ENCODE measurements at places on chromosomes 5 and 9. TPM values are rescaled to one million over a fixed set of nuclear protein-coding genes. Genes with fewer than 3 reads are reported as not detected.
A peak's percentile ranks its signal among the peaks of the same experiment; 100 is the strongest.

Gene KLF9
- 25.8 TPM for polyA plus RNA-seq

DNA sequence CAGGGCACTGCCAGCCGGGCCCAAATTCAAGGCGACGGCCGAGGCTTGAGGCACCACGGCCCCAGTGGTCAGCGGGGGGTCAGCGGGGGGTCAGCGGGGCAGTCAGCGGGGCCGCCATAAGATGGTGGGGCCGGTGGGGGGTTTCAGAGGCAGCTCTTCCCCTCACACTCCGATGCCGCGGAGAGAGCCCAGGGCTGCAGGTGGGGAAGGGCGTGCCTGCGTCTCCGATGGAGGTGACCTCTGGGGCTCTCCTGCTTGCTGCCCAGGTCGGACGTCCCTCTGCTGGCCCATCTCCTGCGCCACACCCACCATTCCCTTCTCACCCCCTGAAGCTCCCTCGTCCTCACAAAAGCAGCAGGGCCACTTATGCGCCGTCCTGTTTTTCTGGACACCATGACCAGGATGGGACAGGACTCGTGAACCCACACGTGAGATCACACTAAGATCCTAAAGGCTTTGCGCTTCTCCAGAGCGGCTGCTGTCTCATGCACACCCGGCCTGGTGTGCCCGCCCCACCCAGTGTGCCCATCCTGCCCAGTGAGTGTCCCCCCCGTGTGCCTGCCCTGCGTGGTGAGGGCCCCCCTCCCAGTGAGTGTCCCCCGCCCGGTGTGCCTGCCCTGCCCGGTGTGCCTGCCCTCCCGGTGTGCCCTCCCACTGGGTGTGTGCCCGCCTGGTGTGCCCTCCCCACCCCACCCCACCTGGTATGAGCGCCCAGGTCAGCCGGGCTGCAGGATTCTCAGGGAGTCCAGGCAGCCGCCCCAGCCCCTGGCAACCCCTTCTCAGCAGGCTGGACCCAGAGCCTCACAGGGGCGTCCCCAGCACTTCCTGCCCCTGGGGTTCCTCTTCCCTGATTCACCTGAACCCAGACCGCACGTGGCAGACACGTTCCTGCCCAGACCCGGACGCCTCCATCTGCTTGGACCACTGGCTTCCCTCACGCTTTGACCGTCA lies 48.7 kb upstream of the NKD2 start:
- no peak overlapping the region for H3K4me3 ChIP-seq
- peaks cover 20% of the 10 kb centered on the region for H3K27me3 ChIP-seq
- no peaks in the 10 kb centered on the region for H3K36me3 ChIP-seq
- DNase-seq: no peak
- H3K4me1 ChIP-seq: peaks cover 3% of the 10 kb centered on the region

DNA sequence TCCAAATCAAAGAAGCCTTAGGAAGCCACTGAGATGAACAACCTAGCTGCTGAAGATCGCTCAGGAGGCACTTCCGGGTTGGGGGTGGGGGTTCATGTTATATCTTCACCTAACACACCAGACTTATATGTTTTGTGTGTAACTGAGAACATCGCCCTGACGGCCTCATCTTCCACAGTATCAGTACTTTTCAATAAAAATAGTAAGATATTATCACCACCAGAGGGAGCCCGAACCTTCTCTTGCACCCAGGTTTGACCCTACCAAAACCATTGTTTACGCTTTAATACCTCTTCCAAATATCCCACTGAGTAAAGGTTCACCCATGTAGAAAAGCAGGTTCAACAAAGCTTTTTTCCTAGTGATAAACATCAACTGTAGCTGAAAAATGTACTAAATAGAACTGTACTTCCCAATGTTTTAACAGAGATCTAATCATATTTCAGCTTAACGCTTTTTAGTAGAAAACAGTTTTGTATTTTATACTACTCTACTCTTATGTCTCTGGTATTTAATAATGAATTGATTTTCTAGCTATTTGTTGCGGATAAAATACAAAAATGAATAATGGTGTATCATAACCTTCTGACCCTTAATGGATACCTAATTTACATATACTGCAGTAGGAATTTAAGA lies 244.0 kb downstream of the EPB41L4A start:
- H3K4me1 ChIP-seq: no peaks in the 10 kb centered on the region
- DNase-seq: no peak
- no peaks in the 10 kb centered on the region for H3K27me3 ChIP-seq
- no peak overlapping the region for H3K4me3 ChIP-seq

DNA sequence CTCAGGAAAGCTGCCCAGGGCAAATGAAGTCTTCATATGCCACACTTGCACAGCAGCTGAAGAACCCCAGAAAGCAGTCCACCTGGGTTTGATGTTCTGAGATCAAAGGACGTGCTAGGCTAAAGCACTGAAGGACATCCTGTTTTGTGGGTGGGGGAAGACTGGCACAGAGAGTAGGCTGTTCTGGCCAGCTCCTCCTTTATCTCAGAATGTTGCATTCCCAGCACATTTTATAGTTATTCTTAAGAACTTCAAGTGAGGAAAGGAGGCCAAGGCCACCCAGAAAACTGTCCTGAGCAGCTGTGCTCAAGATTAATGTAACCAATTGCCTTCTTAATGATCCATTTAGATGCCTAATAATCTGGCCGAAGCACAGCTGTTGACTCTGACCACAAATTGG lies 10.9 kb downstream of the SHOC1 start:
- H3K36me3 ChIP-seq: no peaks in the 10 kb centered on the region
- H3K4me1 ChIP-seq: no peaks in the 10 kb centered on the region
- H3K27me3 ChIP-seq: no peaks in the 10 kb centered on the region
- no peak overlapping the region for H3K27ac ChIP-seq
- DNase-seq: no peak
- no peak overlapping the region for H3K4me3 ChIP-seq

DNA sequence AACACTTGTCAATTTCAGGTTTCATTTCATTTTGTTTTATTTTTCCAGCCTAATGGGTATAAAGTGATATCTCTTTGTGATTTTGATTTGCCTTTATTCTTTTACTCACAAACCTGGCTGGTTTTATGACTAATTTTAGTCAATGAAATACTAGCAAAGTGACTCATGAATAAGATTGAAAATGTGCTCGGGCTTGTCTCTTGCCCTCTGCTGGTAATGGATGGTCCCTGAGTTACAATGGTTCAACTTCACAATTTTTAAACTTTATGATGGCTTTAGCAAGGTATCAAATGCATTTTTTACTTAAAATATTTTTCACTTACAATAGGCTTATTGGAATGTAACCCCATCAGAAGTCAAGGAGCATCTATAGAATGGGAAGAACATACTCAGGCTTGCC lies 431.4 kb upstream of the CCNG1 start:
- H3K27me3 ChIP-seq: no peaks in the 10 kb centered on the region
- H3K4me1 ChIP-seq: no peaks in the 10 kb centered on the region
- no peaks in the 10 kb centered on the region for H3K36me3 ChIP-seq
- no peak overlapping the region for H3K27ac ChIP-seq
- H3K4me3 ChIP-seq: no peak overlapping the region

Gene SCAI
- polyA plus RNA-seq: 1.4 TPM

DNA sequence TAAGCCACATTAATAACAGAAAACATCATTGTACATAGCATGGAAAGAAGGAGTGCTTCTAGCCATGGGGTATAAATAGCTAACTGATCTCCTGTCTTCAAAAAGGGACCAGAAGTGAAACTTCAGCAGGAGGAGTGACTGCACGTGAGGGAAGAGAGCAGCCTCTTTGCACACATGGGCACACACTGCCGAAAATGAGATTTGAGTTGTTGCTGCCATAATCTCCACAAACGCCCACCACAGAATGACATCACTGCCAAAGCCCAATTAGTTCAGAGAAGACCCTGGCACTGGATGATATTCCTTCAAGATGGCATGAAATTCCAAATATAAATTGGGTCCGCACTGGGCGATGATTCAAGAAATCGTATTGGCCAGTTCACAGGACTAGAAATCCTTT lies 238.9 kb upstream of the NR4A3 start:
- H3K36me3 ChIP-seq: no peaks in the 10 kb centered on the region
- no peaks in the 10 kb centered on the region for H3K4me1 ChIP-seq
- H3K27me3 ChIP-seq: no peaks in the 10 kb centered on the region
- no peak overlapping the region for H3K4me3 ChIP-seq
- H3K27ac ChIP-seq: no peak overlapping the region
- no peak for DNase-seq

DNA sequence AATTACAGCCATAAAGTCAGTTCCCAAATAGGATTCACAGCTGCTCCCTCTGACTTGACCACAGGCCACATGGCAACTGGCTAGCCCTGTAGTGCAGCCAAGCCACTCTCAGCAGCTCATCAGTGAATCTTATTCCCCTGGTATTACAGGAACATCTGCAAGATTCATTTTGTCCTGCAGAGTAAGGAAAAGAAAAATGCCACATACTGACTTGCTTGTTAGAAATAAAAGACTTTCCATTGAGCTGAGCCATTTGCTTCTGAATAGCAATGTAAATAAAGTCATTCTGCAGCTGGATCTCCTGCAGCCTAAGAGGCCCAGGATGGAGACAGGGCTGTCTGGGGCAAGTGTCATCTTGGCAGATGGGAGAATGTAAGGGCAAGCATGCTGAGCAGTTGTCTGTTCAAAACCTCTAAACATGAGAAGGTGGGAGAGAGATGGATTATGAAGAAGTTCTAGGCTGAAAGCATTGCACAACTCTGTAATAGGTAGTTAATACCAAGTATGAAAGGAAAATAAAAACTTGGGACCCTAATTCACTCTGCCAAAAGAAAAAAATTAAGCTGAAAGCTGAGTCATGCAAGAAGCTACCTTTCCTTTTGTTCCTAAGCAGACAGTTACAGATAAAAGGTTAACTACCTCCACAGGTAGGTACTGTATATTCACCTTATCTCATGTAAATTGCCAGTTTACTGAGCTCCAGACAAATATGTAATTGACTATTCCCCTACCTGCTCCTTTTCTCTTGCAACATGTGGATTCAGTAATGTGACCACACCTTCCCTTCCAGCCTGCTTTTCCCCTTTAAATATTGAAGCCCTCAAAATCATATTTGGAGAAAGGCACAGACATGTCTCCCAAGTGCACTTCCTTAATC lies 244.4 kb upstream of the RAI14 start:
- no peaks in the 10 kb centered on the region for H3K36me3 ChIP-seq
- H3K4me3 ChIP-seq: no peak overlapping the region
- H3K27ac ChIP-seq: no peak overlapping the region
- peak; percentile 21 for DNase-seq

Gene CAMSAP1
- polyA plus RNA-seq: 10.9 TPM

- H3K36me3 ChIP-seq: no peaks in the 10 kb centered on the region
- H3K4me1 ChIP-seq: no peaks in the 10 kb centered on the region
- no peak overlapping the region for H3K27ac ChIP-seq
- H3K27me3 ChIP-seq: no peaks in the 10 kb centered on the region
- no peak for DNase-seq
These were observed 369.3 kb downstream of the BNC2 start for GRCh38 chr9:16501141-16501540.
